ENCODE measurements at places on chromosomes 4 and X.

DNA sequence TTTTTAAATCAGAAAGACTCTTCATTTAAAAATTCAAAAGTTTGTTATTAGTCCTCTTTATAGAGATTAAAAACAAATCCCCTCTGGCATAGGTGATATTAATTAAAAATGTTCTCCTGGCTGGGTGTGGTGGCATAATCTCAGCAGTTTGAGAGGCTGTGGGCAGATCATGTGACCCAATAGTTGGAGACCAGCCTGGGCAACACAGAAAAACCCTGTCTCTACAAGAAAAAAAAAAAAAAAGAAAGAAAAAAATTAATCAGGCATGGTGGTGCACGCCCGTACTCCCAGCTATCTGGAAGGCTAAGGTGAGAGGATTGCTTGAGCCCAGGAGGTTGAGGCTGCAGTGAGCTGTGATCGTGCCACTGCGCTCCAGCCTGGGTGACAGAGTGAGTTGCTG, 38.9 kb downstream of the RASGEF1B start:
- no peak for DNase-seq

- DNase-seq, result no peak
Observed at GRCh38 chrX:153925387-153925738, 701 bp downstream of the ARHGAP4 start.

- no peak for DNase-seq
Observed at GRCh38 chrX:19100586-19100985, 21.7 kb downstream of the ADGRG2 start.

DNA sequence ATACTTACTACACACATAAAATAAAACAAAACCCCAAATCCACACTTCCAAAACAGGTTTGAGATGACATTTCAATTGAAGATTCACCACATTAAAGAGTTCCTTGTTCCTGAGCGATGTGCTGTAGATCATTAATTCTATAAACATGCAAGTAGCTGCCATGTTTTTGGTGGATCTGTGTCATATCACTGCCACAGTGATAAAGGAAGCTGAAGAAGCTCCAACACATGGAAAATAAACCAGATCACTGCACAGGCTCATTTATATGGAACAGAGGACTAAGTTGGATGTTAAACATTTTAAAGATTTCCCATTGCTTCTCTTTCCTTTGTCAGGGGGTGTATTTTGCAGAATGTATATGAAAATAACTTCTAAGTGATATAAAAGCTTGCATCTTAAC, 2.8 kb upstream of the RBM46 start:
- DNase-seq, result no peak

DNA sequence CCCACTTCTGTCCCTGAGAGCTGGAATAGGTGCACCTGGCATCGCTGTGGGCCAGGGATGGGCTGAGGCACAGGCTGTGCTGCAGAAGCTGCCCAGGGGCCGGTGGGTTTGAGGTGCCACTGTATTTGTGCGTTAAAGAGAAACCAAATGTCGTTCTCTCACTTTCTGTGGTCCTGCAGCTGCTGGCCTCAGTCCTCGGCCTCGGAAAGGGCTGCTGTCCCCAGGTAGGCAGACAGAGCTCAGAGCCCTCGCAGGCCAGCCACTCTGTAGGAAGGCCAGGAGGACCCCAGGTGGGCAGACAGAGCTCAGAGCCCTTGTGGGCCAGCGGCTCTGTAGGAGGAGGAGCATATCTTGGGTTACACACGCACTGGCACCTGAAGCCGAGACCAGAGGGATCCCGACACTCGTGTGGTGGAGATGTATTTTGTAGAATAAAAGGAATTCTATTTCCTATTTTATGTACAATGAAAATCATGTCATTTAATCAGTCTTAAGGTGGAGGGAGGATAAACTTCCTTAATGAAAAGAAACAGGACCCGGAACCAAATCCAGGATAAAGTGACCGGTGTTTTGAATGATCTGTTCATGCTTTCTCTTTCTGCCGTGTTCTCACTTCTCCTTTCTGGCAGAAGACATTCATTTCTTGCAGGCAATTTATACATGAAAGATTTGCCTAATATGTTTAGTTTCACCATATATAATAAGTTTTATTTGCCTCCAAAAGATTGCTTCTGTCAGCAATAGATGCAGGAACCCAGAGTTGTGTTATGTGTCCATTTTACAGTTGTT, 54.4 kb upstream of the HGFAC start:
- DNase-seq, result no peak

DNA sequence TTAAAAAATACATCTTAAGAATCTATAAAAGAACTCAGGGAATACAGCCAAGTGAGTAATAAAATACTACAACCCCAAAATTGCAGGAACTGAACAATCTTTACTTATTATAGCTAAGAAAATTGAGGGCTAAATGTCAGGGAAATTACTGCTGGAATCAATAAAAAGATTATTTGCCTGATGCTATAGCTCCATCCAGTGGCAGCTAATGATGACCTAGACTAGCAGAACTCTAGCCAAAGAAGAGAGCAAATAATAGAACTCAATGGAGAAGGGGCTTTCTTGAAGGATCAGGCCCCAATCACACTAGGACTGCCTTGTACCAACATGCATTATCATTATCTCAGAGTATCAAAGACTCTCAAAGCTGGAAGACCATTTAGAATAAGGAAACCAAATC, 85.0 kb upstream of the FAM241A start:
- DNase-seq, result peak; percentile 20

- DNase-seq, result peak; percentile 50
Observed at GRCh38 chr4:119506806-119507205, 121.8 kb downstream of the PDE5A start.

DNA sequence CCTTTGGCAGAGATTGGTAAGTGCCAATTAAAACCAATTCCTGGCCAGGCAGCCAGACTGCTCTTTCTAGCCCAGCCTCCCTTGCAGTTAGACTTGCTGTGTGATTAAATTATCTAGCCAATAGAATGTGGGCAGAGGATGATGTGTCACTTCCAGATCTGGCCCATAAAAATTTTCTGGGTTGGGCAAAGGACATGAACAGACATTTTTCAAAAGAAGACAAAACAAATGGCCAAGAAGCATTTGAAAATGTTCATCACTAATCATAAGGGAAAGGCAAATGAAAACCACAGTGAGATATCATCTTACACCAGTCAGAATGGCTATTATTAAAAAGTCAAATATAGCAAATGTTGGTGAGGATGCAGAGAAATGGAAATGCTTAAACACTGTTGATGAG, 71.4 kb upstream of the STIM2 start:
- DNase-seq, result peak; percentile 48

GRCh38 chrX:74656079-74656745, 41.8 kb upstream of the RLIM start:
- peak; percentile 57 for DNase-seq

GRCh38 chr4:54189140-54189539, 40.0 kb upstream of the PDGFRA start:
- peak; percentile 67 for DNase-seq

DNA sequence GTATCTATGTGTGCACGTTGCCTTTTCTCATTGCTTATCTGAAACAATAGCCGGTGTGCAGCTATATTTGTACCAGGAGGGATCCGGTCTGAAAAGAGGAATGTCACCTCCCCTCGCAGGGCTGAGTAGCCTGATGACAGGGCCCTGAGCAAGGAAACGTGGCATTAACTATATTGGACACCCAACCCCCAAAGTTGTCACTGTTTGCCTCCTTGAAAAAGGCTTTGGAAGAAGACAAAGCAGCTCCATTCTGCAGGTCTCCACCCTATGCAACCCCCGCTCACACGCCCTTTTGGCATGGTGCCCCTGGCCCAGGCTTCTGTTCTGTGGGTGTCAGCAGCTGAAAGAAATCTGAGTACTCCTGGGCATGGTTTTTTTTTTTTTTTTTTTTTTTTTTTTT, 8.2 kb downstream of the PRRG3 start:
- no peak for DNase-seq

GRCh38 chr4:2803624-2804448, 11.0 kb downstream of the SH3BP2 start:
- peak; percentile 51 for DNase-seq

GRCh38 chr4:133270021-133270570, 121.0 kb downstream of the PCDH10 start:
- peak; percentile 1 for DNase-seq

DNA sequence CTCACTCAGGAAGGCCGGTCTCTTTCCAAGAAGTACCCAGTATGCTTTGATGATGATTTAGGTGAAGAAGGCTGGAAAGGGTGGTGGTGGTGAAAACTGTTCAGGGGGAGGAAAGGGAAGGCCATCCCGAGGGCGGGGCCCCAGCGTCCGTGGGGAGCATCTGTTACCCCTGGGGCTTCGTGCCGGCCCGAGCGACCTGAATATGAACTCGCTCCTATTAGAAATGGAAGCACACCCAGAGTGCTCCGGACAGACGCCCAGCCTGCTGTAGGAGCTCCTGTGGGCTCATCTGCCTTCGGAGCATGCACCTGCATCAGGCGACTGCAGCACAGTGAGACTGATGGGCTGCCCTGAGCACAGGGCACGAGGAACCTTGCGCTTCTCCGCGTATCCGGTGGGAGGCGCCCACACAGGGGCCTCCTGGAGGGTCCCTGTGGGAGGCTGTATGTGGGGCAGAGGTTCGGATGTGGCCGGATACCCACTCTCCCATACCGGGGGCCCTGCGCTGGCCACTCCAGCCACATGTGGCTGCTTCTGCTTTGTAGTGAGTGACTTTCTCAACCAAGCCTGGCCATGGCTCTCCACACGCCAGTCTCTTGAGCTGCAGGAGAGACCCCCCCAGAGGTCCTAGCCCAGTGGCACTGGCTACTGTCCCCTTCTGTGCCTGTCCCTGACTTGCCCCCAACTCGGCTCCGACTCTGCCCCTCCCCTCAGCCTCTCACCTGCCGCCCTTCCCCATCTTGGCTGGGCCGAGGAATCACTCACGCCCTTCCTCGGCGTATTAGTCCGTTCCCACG, 36.7 kb downstream of the FGFRL1 start:
- DNase-seq, result no peak

- no peak for DNase-seq
Observed at GRCh38 chrX:16934185-16934584, 12.3 kb upstream of the REPS2 start.

GRCh38 chr4:123588631-123589241, 192.1 kb downstream of the SPRY1 start:
- peak; percentile 83 for DNase-seq

DNA sequence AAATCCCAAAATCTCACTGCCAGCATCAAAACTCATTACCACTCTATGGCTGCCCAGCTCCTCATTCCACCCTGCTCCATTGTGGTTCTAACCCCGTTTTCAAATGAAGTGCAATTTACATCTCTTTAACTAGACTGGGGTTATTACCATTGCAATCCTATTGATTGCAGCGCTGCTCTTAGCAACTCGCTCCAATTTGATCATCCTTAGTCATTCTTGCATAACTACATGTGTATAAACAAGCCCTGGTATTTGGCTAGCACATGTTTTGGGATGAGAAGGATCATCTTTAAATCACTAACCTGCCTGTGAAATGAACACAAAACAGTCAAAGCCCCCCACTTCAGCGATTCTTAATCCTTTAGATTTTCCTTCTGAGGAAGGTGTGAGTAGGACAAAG, 340.1 kb upstream of the PPARGC1A start:
- DNase-seq, result peak; percentile 4

GRCh38 chr4:103567591-103567990, 152.2 kb downstream of the TACR3 start:
- DNase-seq, result no peak

- no peak for DNase-seq
Observed at GRCh38 chr4:79255793-79256192, 70.1 kb downstream of the NAA11 start.

- DNase-seq, result no peak
Observed at GRCh38 chr4:75514949-75515612, 808 bp downstream of the THAP6 start.

- DNase-seq, result peak; percentile 63
Observed at GRCh38 chr4:39825741-39826231, 127.8 kb downstream of the UBE2K start.

DNA sequence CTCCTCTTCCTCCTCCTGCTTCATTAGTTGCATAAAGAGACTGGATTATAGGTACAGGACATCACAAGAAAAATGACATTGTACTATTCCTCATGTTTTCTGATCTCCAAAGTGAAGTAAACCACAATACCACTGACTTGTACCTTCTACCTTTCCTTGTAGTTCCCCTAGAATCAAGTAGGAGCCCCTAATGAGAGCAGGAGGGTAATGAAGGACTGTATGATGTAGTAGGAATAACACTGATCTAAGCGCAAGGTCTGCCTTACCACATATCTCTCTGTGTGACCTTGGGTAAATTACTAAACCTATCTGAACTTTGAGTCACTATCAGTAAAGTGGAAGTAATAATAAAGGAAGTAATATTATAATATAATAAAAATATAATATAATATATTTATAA, 3.6 kb downstream of the VSIG4 start:
- DNase-seq, result no peak

DNA sequence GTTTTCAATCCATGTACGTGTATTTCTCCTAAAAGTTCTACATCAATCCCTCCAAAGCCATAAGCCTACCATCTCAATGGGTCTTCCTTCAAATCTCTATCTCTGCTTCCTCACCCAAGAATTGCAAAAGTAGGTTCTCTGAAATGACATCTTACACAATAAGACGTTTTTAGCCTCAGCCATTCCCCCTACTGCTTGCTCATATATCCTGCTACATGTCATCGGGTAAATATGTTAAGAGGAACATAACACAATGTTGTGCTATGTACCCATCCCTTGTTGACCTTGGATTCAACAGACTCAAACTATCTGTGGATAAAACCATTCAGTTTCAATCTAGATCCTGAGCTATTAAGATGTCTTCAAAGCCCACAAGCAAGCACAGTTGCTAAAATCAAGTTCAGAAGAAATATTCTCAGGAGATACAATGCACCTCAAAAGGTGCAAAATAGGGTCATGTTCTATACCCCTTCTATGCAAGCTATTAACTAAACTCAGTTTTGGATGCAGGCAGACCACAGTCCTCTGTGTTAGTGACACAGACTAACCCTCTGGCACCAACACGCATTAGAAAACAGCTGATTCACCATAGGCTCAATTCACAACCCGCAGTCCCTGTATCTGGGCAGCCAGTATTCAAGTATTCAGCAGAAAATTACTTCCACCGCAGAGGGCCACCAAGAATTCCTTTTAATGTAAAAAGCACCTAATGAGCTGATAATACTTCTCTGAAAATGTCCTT, 56.8 kb downstream of the CD99L2 start:
- DNase-seq, result peak; percentile 43

GRCh38 chrX:79159800-79160199, 15.3 kb downstream of the GPR174 start:
- DNase-seq, result no peak

GRCh38 chrX:133921764-133922389, 63.5 kb downstream of the GPC3 start:
- DNase-seq, result peak; percentile 13

DNA sequence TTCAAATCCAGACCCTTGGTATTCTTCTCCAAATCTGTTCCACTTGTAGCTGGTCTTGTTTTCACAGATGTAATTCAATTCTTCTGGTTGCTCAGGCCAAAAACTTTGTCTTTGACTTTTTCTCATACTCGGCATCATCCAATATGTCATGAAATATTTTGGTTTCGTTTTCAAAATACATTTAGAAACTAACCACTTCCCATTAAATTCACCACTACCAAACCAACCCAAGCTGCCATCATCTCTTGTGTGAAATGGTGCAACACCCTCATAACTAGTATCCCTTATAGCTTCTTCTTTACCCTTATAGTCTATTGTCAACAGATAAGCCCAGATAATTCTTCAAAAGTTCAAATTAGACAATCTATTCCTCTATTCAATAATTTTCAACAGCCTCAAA, 192.1 kb downstream of the PRR32 start:
- DNase-seq, result no peak

GRCh38 chr4:138487230-138487629, 245.1 kb upstream of the SLC7A11 start:
- no peak for DNase-seq
